ENCODE measurements at places on chromosomes 6 and 20.

DNA sequence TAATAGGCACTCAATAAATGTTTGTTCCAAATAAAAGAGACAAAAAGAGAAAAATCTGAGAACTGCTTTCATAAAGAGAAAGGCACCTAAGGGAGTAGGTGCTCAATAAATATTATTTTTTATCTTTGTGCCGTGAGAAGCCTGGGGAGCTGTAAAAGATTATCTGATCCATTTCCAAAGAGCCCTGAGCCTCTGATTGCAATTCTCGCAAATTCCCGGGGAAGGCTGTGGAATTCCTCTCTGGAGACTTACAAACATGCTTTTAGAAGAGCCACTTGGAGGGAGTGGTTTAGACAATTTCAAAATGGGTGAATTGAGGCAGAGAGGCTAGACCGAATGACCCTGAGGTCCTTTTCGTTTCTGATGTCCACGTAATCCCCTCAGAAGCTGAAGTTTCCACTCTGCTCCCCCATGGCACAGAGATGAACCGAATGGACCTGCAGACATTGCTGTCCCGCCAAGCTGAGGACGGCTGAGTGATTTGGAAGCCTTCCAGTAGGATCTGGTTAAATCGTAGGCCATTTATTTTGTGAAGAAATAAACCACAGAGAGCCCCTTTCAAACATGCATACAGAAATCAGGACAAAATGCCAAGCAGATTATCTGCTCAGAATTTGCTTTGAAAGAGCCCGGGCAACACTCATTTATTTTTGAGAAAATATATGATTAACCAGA lies 77.8 kb downstream of the PKHD1 start:
- DNase-seq: no peak

DNA sequence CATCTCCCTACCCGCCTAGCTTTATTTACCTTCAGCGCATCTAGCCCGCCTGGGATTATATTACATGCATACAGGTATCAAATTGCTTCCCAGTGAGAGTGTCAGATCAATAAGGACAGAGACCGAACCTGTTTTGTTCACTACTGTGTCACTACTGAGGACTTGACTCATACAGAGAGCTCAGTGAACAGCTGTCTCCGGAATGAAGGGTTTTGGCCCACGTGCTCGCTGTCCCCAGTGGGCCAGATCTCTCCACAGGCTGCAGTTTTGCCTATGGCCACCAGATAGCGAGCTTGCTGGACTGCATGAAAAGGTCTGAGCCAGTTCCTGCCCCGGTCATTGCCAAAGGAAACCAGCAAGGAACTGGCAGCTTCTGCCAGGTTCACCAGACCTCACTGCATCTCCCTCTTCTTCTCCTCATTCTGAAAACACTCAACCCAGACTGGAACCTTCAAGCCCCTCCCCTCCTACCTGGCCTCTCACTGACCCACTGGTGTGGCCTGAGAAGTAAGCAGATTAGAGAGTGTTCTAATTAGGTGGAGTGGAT lies 150.8 kb downstream of the ZMYND8 start:
- peak; percentile 74 for DNase-seq

DNA sequence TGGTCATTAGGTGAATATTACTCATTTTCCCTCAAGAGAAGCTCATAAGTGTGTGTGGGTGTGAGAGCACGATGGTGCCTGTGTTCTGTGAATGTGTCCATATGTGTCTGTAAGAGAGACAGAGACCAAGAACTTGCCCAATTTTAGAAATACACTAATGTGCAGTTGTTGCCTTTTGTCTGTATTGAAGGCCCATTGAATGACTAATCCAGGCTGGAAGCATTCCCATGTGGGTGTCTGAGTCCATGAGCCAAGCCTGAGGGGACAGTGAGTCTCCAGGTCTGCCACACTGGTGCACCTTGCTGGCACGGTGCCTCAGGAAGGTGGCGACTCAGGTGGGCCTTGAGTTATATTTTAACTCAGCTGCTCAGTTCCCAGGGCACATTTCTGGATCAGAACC lies 25.5 kb upstream of the ASXL1 start:
- no peak for DNase-seq

DNA sequence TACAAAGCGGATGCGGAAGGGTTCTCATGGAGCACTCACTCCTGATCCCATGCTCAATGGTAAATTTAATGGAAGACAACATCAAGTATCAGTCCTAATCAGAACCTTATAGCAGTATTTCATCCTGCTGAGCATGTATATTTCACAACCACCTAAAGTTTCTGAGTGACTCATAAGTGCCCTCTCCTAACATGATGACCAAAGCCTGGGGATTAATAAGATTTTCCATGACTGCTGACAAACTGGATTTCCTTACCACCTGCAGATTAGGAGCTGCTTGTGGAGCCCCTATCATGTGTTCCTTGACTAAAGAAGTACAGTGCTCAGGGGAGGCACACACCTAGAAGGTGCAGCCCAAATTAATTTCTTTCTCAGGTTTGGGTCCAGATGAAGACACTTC lies 112.8 kb downstream of the INSM1 start:
- no peak for DNase-seq

GRCh38 chr6:130778946-130779657 lies 48.1 kb upstream of the SMLR1 start:
- peak; percentile 37 for DNase-seq
